Transverse colon (tissue), 4 donors: ENCODE measurements at places on chromosomes 5 and 9. TPM values are rescaled to one million over a fixed set of nuclear protein-coding genes. Genes with fewer than 3 reads are reported as not detected.

SARDH gene
- not detected for total RNA-seq

PHF24 gene
- not detected for total RNA-seq

RALGDS gene
- total RNA-seq = 51.1 TPM

ZDHHC11B gene
- not detected for total RNA-seq

PCDHGA2 gene
- 1.4 TPM for total RNA-seq

SLC25A25 gene
- total RNA-seq = 30.5 TPM

SSNA1 gene
- 98.6 TPM for total RNA-seq

CFAP77 gene
- total RNA-seq = not detected

GDNF gene
- total RNA-seq = 2.4 TPM

PAPPA gene
- total RNA-seq = 0.96 TPM

GRCh38 chr5:175889910-175890684 lies 18.7 kb downstream of the CPLX2 start:
- no peak overlapping the region for H3K4me3 ChIP-seq
- H3K4me1 ChIP-seq = no peaks in the 10 kb centered on the region

DNA sequence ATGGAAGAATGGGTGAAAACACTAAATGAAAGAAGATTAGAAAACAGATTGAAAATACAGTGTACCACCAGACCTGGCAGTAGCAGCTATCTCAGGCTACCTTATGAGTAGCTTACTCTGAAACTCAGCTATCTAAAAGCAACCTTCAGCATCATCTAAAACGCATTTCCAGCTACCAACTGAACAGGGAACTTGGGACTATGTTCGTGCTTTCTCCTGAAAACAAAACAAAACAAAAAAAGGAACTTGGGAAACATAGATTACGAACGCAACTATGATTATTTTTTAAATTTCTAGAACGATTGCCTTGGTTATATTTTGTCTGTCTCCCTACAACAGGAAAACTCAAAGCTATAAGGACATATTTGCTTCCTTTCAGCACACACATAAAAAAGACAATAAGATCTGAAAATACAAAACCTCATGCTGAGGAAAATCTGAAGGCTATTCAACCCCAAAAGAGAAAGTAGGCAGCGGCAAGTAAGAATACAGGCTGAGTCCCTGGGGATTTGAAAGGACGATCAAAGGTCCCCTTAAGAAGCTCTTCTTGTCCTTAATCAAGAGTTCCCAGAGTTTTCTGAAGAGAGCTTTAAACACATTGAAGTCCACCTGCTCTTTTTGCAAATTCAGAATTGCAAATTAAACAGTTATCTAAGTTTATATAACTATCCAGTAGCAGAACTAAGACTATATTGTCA lies 53.4 kb downstream of the OR2K2 start:
- no peak for DNase-seq
- H3K4me3 ChIP-seq = no peak overlapping the region
- no peaks in the 10 kb centered on the region for H3K4me1 ChIP-seq
- H3K27me3 ChIP-seq = no peaks in the 10 kb centered on the region
- no peaks in the 10 kb centered on the region for H3K36me3 ChIP-seq

GRCh38 chr9:78014776-78015175 lies 16.8 kb downstream of the GNAQ start:
- H3K27ac ChIP-seq = no peak overlapping the region
- no peaks in the 10 kb centered on the region for H3K27me3 ChIP-seq
- peaks cover 19% of the 10 kb centered on the region for H3K4me1 ChIP-seq

- H3K4me3 ChIP-seq = no peak overlapping the region
- no peaks in the 10 kb centered on the region for H3K36me3 ChIP-seq
- H3K4me1 ChIP-seq = peaks cover 19% of the 10 kb centered on the region
- no peaks in the 10 kb centered on the region for H3K27me3 ChIP-seq
Measured at GRCh38 chr9:33225319-33226147, 14.4 kb upstream of the SPINK4 start.

GRCh38 chr9:80792726-80793125 lies 896.6 kb downstream of the TLE1 start:
- H3K27ac ChIP-seq = no peak overlapping the region
- no peaks in the 10 kb centered on the region for H3K4me1 ChIP-seq
- DNase-seq = no peak
- no peaks in the 10 kb centered on the region for H3K27me3 ChIP-seq
- no peak overlapping the region for H3K4me3 ChIP-seq
- H3K36me3 ChIP-seq = no peaks in the 10 kb centered on the region

- H3K27me3 ChIP-seq = no peaks in the 10 kb centered on the region
- H3K36me3 ChIP-seq = no peaks in the 10 kb centered on the region
- no peak for DNase-seq
- no peak overlapping the region for H3K27ac ChIP-seq
Measured at GRCh38 chr9:126043681-126044080, 282.9 kb upstream of the MVB12B start.

DNA sequence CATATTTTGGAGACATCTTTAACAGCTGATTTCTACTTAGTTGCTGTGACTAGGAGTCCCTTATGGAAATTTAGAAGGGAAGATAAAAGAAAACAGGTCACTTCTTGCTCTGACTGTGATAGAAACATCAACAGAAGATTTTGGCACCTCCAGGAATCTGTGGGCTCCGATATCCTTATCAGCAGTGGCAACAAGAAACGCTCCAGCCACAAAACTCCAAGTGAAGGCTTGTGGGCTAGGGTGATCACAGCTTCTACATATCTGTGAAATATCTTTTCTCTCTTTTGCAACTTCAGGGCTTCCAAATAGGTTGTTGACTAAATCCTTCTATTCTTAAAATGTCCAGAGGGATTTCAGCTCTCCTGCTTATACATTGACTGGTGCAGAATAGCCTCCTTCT lies 1625.5 kb upstream of the CDH6 start:
- H3K36me3 ChIP-seq = no peaks in the 10 kb centered on the region
- H3K27me3 ChIP-seq = no peaks in the 10 kb centered on the region
- no peaks in the 10 kb centered on the region for H3K4me1 ChIP-seq
- no peak for DNase-seq

DNA sequence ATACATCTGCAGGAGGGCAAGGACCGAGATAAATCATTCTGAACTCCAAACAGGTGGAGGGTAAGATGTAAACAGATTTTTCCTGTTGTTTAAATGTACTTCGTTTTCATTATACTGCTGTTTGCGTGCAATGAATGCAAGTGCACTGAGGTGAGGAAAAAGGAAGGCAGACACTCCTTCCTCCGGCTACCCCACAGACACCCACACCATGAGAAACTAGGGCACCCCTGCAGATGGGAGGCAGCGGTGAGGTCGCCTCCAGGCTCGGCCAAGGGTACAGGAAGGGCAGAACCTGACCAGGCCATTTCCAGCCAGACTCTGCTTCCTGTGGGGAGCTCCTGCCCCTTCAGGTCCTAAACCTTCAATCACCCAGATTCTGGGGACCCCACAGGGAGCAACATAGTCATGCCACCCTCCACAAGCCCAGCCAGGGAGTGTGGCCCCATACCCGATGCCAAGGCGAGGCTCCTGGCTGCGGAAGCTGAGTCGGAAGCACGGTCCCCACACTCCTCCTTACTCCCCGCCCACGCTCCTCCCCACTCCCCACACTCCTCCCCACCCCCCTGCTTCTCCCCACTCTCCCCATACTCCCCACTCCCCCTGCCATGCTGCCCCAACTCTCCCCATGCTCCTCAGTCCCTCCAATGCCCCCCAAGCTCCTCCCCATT lies 37.1 kb downstream of the VAV2 start:
- no peak overlapping the region for H3K4me3 ChIP-seq
- H3K27me3 ChIP-seq = no peaks in the 10 kb centered on the region
- H3K4me1 ChIP-seq = peaks cover 6% of the 10 kb centered on the region
- DNase-seq = no peak

DNA sequence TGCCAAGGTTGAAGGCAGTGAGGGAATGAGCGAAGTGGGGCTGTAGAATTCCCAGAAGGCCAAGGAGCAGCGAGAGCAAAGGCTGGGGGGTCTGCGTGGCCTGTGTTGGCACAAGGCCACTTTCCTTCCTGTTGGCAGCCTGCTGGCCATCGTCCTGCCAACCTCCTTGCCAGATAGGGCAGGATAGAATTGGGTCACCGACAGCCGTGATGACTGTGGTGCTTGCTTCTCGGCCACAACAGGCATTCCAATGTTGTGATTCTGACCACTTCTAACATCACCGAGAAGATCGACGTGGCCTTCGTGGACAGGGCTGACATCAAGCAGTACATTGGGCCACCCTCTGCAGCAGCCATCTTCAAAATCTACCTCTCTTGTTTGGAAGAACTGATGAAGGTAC lies 18.9 kb downstream of the TRIP13 start:
- DNase-seq = no peak
- H3K27me3 ChIP-seq = no peaks in the 10 kb centered on the region
- H3K4me3 ChIP-seq = no peak overlapping the region
- H3K36me3 ChIP-seq = no peaks in the 10 kb centered on the region
- H3K27ac ChIP-seq = no peak overlapping the region
- H3K4me1 ChIP-seq = no peaks in the 10 kb centered on the region

- no peak overlapping the region for H3K4me3 ChIP-seq
- no peak overlapping the region for H3K27ac ChIP-seq
- no peaks in the 10 kb centered on the region for H3K36me3 ChIP-seq
- DNase-seq = no peak
- H3K4me1 ChIP-seq = no peaks in the 10 kb centered on the region
Measured at GRCh38 chr9:3740690-3741419, 215.1 kb upstream of the RFX3 start.

DNA sequence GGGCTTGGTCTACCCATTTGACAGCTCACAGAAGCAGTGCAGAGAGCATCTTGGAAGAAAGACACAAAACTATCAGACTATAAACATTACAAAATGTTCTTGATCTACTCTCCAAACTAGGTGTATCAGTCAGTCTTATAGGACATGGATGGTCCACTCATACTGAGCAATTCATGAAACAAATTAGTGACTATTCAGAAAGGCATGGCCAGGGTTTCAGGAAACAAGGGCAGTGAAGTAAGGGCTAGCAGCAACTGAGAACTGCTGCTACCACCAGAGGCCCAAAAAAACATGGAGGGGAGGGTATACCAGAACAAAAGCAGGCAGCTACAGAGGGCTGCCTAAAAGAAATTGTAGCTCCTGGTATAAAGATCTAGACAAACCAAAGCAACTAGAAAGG lies 287.0 kb downstream of the PIK3R1 start:
- H3K36me3 ChIP-seq = no peaks in the 10 kb centered on the region
- no peaks in the 10 kb centered on the region for H3K27me3 ChIP-seq
- no peaks in the 10 kb centered on the region for H3K4me1 ChIP-seq
- no peak overlapping the region for H3K27ac ChIP-seq
- H3K4me3 ChIP-seq = no peak overlapping the region
- no peak for DNase-seq

DNA sequence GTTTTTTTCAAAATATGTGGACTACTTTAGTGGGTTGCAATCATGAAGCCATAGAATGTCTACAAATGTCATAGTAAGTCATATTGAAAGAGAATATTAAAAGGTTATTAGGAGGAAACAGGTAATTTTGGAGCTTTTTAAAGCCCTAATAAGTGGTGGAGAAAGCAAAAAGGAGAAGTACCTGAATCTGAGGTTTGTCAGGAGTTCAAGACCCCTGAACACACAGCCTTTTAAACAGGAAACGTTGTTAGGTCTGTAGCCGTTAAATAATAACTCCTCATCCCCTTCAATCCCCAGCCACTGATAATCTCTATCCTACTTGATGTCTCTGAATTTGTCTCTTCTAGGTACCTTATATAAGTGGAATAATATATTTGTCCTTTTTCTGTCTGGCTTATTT lies 51.1 kb downstream of the SPEF2 start:
- no peak overlapping the region for H3K4me3 ChIP-seq
- no peak overlapping the region for H3K27ac ChIP-seq
- no peaks in the 10 kb centered on the region for H3K36me3 ChIP-seq
- no peak for DNase-seq
- no peaks in the 10 kb centered on the region for H3K4me1 ChIP-seq

- no peaks in the 10 kb centered on the region for H3K27me3 ChIP-seq
- H3K4me1 ChIP-seq = no peaks in the 10 kb centered on the region
- no peak for DNase-seq
- H3K36me3 ChIP-seq = no peaks in the 10 kb centered on the region
- H3K4me3 ChIP-seq = no peak overlapping the region
Measured at GRCh38 chr5:32323741-32324140, 11.0 kb upstream of the MTMR12 start.

DNA sequence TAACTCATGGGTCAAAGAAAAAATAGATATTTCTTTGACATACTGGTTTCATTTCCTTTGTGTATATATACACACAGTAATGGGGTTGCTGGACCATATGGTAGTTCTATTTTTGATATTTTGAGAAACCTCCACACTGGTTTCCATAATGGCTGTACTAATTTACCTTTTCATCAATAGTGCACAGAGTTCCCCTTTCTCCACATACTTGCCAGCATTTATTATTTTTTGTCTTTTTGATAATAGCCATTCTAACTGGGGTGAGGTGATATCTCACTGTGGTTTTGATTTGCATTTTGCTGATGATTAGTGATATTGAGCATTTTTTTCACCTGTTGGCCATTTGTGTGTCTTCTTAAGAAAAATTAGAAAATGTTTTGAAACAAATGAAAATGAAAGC lies 78.4 kb upstream of the CKMT2 start:
- H3K36me3 ChIP-seq = no peaks in the 10 kb centered on the region
- no peaks in the 10 kb centered on the region for H3K4me1 ChIP-seq
- H3K4me3 ChIP-seq = no peak overlapping the region
- no peaks in the 10 kb centered on the region for H3K27me3 ChIP-seq

GRCh38 chr5:5270958-5271785 lies 131.0 kb downstream of the ADAMTS16 start:
- peak overlapping the region; percentile 16 for H3K4me3 ChIP-seq
- no peaks in the 10 kb centered on the region for H3K27me3 ChIP-seq
- no peaks in the 10 kb centered on the region for H3K36me3 ChIP-seq
- H3K27ac ChIP-seq = no peak overlapping the region

GRCh38 chr9:107240260-107240659 lies 42.8 kb upstream of the RAD23B start:
- no peaks in the 10 kb centered on the region for H3K27me3 ChIP-seq
- H3K36me3 ChIP-seq = no peaks in the 10 kb centered on the region
- H3K27ac ChIP-seq = no peak overlapping the region
- no peak for DNase-seq
- H3K4me1 ChIP-seq = peaks cover 10% of the 10 kb centered on the region

GRCh38 chr9:98084396-98084795 lies 27.9 kb downstream of the NANS start:
- peak; percentile 6 for DNase-seq
- peaks cover 12% of the 10 kb centered on the region for H3K4me1 ChIP-seq
- H3K27ac ChIP-seq = no peak overlapping the region
- peaks cover 15% of the 10 kb centered on the region for H3K36me3 ChIP-seq
- no peaks in the 10 kb centered on the region for H3K27me3 ChIP-seq
